ENCODE measurements at places on chromosomes 7 and 10. TPM values are rescaled to one million over a fixed set of nuclear protein-coding genes. Genes with fewer than 3 reads are reported as not detected.

The ERVW-1 gene
- total RNA-seq, result not detected

The MMD2 gene
- total RNA-seq, result not detected

The MYH16 gene
- not detected for total RNA-seq

DNA sequence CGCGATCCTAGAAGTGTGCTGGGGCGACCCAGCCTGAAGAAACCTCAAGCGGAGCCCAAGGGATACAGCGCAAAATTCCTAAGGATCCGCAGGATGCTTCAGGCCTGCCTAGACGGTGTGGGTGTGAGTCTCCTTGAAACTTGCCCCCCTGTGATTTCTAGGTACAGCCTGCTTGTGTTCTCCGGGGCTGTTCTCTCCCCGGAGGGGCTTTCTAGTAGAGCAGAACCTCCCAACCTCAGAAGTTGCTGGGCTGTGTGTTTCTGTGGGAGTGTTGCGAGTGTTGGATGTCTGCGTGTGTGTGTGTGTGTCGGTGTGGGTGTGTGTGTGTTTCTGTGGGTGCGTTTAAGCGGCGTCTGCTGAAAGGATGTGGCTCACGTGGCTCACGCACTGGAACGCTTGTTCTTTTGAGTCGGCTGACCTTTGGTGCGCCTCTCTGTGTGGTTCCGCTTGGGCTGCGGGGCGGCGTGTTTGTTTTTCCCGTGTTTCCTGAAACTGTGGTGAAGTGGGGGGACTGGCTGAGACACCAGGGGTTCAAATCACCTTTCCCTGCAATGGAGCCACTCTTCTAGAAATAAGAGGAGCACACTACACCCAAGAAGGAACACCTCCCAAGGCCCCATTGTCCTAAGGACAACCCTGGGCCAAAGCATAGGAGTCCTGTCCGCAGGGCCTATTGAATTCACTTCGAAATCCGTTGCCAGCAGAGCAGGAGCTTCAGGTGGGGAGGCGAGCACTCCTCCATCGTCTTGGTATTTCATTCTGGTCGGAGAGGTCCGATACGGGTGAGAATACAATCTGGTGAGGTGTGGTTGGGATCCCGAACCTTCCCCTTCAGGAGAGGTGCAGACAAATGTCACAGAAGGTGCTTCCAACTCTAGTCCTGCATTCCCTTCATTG is 25.1 kb upstream of the ZNF273 start:
- H3K4me3 ChIP-seq, result peak overlapping the region; percentile 60
- no peaks in the 10 kb centered on the region for H3K4me1 ChIP-seq
- no peaks in the 10 kb centered on the region for H3K27me3 ChIP-seq
- H3K27ac ChIP-seq, result no peak overlapping the region
- DNase-seq, result no peak
- no peaks in the 10 kb centered on the region for H3K36me3 ChIP-seq

DNA sequence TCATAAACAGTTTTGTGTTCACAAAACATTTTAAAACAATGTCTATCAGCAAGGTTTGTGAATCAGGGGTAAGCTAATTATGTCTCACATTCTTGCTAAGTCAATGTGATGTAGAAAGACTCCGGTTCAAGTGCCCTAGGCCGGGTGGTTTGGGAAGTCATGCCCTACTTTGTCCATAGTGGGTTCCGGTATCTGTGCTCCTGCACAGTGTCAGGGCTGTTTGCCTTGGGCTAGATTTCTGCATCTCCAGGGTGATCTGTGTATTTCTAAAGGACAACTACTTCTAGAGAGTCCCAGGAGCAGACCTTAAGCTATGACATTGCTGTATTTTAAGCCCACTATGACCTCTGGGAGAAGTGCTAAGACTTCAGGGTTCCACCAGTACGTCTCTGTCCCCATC is 504.1 kb downstream of the PLXNA4 start:
- H3K27me3 ChIP-seq, result no peaks in the 10 kb centered on the region
- no peak overlapping the region for H3K4me3 ChIP-seq
- H3K4me1 ChIP-seq, result peaks cover 34% of the 10 kb centered on the region
- no peaks in the 10 kb centered on the region for H3K36me3 ChIP-seq
- no peak overlapping the region for H3K27ac ChIP-seq
- no peak for DNase-seq

GRCh38 chr7:34756691-34757090 is 98.7 kb downstream of the NPSR1 start:
- H3K27ac ChIP-seq, result no peak overlapping the region
- H3K36me3 ChIP-seq, result no peaks in the 10 kb centered on the region
- no peak overlapping the region for H3K4me3 ChIP-seq
- no peak for DNase-seq
- no peaks in the 10 kb centered on the region for H3K27me3 ChIP-seq
- no peaks in the 10 kb centered on the region for H3K4me1 ChIP-seq

GRCh38 chr7:2044883-2045471 is 187.8 kb downstream of the MAD1L1 start:
- peak; percentile 4 for DNase-seq
- no peaks in the 10 kb centered on the region for H3K4me1 ChIP-seq
- no peaks in the 10 kb centered on the region for H3K27me3 ChIP-seq
- no peak overlapping the region for H3K27ac ChIP-seq

GRCh38 chr7:33463131-33463530 is 333.8 kb downstream of the BBS9 start:
- H3K4me3 ChIP-seq, result no peak overlapping the region
- DNase-seq, result no peak
- H3K27me3 ChIP-seq, result no peaks in the 10 kb centered on the region
- H3K27ac ChIP-seq, result no peak overlapping the region

GRCh38 chr10:13728898-13729535 is 142.3 kb downstream of the PRPF18 start:
- H3K4me1 ChIP-seq, result no peaks in the 10 kb centered on the region
- no peak for DNase-seq
- no peaks in the 10 kb centered on the region for H3K36me3 ChIP-seq
- H3K27ac ChIP-seq, result no peak overlapping the region
- no peaks in the 10 kb centered on the region for H3K27me3 ChIP-seq

GRCh38 chr7:135772639-135773222 is 24.1 kb upstream of the FAM180A start:
- no peak for DNase-seq
- no peak overlapping the region for H3K27ac ChIP-seq
- no peaks in the 10 kb centered on the region for H3K27me3 ChIP-seq
- H3K4me1 ChIP-seq, result peaks cover 4% of the 10 kb centered on the region
- H3K36me3 ChIP-seq, result no peaks in the 10 kb centered on the region
- H3K4me3 ChIP-seq, result no peak overlapping the region

- H3K27ac ChIP-seq, result no peak overlapping the region
- no peak overlapping the region for H3K4me3 ChIP-seq
- H3K4me1 ChIP-seq, result peaks cover 7% of the 10 kb centered on the region
- no peak for DNase-seq
Observed at GRCh38 chr10:4902571-4903011, 60.6 kb upstream of the AKR1C1 start.

GRCh38 chr10:4683838-4684237 is 142.2 kb upstream of the AKR1E2 start:
- H3K4me3 ChIP-seq, result no peak overlapping the region
- DNase-seq, result no peak
- H3K27ac ChIP-seq, result no peak overlapping the region

DNA sequence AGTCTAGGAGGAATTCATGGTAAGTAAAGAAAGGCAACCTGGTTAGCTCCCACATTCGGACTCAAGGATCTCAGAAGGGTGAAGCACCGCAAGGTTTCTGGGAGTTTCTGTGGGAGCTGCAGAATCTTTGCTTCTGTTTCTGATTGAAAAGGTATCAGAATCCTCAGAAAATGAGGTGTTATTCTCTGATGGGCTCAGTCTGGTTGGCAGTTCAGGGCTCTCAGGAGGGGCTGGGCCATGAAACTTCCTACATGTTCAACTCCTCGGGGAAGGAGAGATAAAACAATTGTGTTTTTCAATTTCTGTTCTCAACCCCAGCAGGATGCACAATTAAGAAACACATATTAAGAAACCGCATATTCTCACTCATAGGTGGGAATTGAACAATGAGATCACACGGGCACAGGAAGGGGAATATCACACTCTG is 9.1 kb downstream of the OR2A7 start:
- H3K4me1 ChIP-seq, result no peaks in the 10 kb centered on the region
- no peaks in the 10 kb centered on the region for H3K36me3 ChIP-seq
- no peak for DNase-seq
- no peaks in the 10 kb centered on the region for H3K27me3 ChIP-seq

- H3K4me3 ChIP-seq, result no peak overlapping the region
- H3K36me3 ChIP-seq, result no peaks in the 10 kb centered on the region
Observed at GRCh38 chr10:114565066-114565465, 93.0 kb downstream of the ABLIM1 start.

- H3K4me1 ChIP-seq, result peaks cover 88% of the 10 kb centered on the region
- H3K4me3 ChIP-seq, result no peak overlapping the region
- H3K27ac ChIP-seq, result no peak overlapping the region
Observed at GRCh38 chr7:96308253-96308949, 13.5 kb downstream of the SLC25A13 start.

GRCh38 chr10:15146366-15146765 is 22.1 kb downstream of the NMT2 start:
- H3K27ac ChIP-seq, result no peak overlapping the region
- no peak overlapping the region for H3K4me3 ChIP-seq
- H3K4me1 ChIP-seq, result no peaks in the 10 kb centered on the region

DNA sequence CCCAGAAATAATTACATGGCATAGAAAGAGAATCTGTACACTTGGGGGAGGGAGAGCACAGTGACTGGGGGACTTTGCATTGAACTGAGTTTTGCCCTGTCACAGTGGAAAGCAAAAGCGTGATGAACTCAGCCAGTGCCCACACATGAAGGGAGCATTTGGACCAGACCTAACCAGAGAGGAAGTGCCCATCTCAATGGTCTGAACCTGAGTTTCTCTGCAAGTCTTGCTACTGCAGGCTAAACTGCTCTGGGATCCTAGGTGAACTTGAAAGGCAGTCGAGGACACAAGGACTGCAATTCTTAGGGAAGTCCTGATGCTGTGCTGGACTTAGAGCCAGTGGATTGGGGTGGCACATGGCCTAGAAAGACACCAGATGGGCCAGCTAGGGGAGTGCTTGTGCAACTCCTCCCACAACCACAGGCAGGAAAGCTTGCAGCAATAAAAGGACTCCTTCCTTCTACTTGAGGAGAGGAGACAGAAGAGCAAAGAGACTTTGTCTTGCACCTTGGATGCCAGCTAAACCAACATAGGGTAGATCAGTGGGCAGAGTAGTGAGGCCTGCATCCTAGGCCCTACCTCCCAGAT is 259.0 kb downstream of the GRM8 start:
- H3K4me1 ChIP-seq, result no peaks in the 10 kb centered on the region
- no peaks in the 10 kb centered on the region for H3K36me3 ChIP-seq
- no peak overlapping the region for H3K4me3 ChIP-seq
- no peak for DNase-seq

DNA sequence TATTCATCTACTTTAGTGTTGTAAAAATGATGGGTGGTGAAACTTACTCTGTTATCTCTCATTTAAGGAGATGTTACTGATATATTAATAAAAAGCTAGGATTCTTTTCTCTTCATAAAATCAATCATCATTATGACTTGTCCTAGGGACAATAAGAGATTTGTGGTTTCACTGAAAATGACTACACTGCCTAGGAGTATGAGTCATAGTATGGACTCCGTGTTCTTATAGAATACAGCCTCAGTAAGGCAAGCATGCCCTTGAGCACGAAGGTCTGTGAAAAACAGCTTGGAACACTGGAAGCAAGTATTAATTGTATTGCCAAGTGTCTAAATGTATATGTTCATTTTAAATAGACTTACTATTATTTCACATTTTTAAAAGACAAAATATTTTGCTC is 749.2 kb upstream of the PCDH15 start:
- H3K4me1 ChIP-seq, result no peaks in the 10 kb centered on the region
- no peaks in the 10 kb centered on the region for H3K36me3 ChIP-seq
- DNase-seq, result no peak
- no peak overlapping the region for H3K27ac ChIP-seq
- H3K4me3 ChIP-seq, result no peak overlapping the region
- no peaks in the 10 kb centered on the region for H3K27me3 ChIP-seq

- H3K27me3 ChIP-seq, result no peaks in the 10 kb centered on the region
- no peak for DNase-seq
- peak overlapping the region; percentile 92 for H3K27ac ChIP-seq
Observed at GRCh38 chr7:149027055-149027454, 1.2 kb downstream of the PDIA4 start.

DNA sequence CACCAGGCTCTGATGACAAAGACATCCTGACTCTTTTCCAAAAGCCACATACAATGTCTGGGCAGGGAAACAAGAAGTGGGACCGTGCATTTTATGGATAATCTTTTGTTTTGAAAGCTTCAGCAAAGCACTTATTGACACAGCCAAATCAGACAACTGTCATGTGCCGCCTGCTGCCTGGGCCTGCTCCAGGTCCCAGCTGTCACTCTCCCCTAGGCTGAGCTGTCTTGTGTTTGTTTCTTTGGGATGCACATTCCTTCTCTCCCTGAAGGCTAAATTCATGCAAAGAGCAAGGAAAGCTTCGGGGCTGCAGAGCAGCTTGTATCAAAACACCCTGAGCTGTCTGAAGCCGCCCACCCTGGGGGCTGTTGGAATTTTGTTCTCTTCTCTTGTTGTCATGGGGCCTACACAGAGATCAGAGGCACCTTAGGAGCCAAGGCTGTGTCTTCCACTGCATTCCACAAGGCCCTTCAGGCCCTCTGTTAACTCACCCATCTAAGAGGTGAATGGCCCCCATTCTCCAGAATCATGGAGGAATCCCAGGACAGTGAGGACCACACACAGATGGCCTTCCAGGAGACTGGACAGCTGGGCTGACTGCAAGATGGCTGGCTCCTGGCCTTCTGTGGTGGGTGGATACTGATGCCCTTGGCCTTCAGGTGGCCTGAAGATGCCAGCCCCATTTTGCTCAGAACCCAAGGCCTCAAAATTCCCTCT is 17.8 kb upstream of the SLC18A2 start:
- no peaks in the 10 kb centered on the region for H3K4me1 ChIP-seq
- H3K4me3 ChIP-seq, result no peak overlapping the region
- no peak overlapping the region for H3K27ac ChIP-seq
- H3K27me3 ChIP-seq, result peaks cover 6% of the 10 kb centered on the region
- DNase-seq, result peak; percentile 18
- no peaks in the 10 kb centered on the region for H3K36me3 ChIP-seq

DNA sequence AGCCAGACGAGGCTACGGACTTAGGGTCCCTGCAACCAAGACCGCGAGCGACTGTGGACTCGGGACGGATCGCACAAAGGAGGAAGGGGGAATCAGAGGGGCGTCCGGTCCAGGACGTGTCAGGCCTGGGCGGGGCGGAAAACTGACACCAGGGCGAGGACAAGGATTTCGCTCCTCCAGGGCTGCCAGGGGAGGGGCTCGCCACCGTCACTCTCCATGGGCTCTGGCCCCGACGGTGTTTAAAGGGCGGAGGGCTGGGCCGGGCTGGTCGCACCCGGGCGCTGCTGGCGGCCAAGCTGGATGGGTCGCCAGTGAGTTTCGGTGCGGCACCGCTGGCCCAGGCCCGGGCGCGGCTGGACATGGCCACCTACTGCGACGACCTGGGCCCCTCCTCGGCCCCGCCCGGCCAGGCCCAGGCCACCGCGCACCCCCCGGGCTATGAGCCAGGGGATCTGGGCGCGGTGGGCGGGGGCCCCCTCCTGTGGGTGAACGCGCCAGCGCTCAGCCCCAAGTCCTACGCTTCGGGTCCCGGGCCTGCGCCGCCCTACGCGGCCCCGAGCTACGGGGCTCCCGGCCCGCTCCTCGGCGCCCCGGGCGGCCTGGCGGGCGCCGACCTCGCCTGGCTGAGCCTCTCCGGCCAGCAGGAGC is at the start of gene FOXI2:
Gene FOXI2, plus strand, starts transcription at position 271 of the 648 bp plus-strand sequence. Its CDS starts 89 bp downstream, at position 360.
- H3K4me1 ChIP-seq, result no peaks in the 10 kb centered on the region
- H3K27ac ChIP-seq, result no peak within 1 kb of the TSS
- DNase-seq, result no peak
- no peak within 1 kb of the TSS for H3K4me3 ChIP-seq
- peaks cover 59% of the 10 kb centered on the region for H3K27me3 ChIP-seq
- no peaks in the 10 kb centered on the region for H3K36me3 ChIP-seq

- H3K4me1 ChIP-seq, result no peaks in the 10 kb centered on the region
- no peak overlapping the region for H3K27ac ChIP-seq
- no peak for DNase-seq
- H3K27me3 ChIP-seq, result peaks cover 3% of the 10 kb centered on the region
- no peak overlapping the region for H3K4me3 ChIP-seq
Observed at GRCh38 chr7:144854839-144855424, 19.1 kb upstream of the TPK1 start.
